ENCODE measurements at places on chromosomes 7 and 10.
A peak's percentile ranks its signal among the peaks of the same experiment; 100 is the strongest.

DNA sequence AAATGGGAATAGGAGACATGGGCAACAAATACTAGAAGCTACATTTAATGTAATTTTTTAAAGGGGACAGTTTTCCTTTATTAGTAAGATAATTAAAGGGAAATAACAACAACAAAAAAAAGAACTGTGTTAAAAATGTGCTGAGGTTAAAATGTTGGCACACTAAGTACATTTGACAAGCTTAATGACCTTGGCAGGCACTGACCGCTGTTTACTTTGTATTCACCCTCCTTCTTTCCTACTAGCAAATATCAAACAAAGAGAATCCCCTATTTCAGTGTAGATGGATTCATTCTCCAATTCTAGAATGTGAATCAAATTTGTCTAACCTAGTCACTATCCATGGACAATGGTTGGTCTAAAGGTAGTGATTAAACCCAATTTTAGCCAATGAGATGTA, 77.5 kb upstream of the TOMM7 start:
- no peak for DNase-seq

- no peak for DNase-seq
Measured at GRCh38 chr7:134021836-134022235, 105.3 kb upstream of the LRGUK start.

DNA sequence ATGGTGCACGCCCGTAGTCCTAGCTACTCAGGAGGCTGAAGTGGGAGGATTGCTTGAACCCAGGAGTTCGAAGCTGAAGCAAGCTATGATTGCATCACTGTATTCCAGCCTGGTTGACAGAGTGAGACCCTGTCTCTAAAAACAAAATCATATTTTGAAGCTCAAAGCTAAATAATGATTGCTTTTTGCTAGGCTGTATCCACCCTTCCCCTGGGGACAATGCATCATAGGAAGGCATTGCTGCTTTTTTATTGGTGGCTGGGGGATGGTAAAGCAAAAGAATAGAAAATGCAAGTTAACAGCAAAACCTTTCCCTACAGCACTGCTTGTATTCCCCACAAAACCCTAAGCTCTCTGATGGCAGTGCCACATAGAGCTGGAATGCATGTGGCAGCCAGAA, 107.5 kb upstream of the WAC start:
- DNase-seq, result no peak

DNA sequence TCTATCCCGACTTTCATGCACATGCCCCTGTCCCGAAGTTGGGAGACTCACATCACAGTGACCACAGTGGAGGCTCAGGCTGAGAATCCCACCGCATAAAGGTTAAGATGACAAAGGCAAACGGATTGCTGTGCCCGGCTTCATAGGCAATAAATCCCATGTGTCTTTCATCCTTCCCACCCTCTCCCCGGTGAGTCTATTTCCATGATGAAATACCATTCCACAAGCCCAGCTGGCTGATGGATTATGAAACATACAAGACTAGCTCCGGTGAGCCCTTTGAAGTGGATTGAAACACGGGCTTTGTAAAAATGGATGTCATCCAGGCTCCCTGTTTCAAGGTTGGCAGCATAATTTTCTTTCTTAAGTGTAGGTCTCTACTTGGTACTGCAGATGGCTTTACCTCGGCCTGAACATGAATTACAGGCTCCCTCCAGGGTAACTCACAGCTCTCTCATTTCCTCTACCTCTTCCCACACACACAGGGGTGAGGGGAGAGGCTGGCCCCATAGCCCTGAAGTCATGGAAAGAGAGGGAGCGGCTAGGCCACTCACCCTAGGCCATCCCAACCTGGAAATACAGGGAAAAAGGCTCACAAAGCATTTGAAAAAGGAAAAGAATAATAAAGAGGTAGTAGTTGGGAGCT, 92.0 kb upstream of the CALN1 start:
- no peak for DNase-seq

DNA sequence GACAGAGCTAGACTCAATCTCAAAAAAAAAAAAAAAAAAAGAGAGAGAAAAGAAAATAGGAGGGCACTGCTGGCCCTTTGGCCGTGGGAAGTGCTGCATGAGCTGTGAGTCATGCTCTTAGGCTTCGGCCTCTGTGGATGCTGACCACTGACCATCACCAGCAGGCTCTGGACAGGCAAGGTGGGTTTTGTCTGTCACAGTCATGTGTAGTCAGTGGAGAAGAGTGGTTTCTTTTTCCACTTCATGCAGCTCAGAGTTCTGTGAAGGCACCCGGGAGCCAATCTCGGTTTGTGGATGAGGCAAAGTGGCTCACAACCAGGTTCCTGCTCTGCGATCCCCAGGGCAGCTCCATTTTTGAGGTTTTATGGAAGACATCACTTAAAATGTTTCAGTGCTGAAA, 58.1 kb downstream of the PRTFDC1 start:
- DNase-seq, result no peak

- no peak for DNase-seq
Measured at GRCh38 chr7:152870106-152870693, 110.6 kb downstream of the ACTR3B start.

DNA sequence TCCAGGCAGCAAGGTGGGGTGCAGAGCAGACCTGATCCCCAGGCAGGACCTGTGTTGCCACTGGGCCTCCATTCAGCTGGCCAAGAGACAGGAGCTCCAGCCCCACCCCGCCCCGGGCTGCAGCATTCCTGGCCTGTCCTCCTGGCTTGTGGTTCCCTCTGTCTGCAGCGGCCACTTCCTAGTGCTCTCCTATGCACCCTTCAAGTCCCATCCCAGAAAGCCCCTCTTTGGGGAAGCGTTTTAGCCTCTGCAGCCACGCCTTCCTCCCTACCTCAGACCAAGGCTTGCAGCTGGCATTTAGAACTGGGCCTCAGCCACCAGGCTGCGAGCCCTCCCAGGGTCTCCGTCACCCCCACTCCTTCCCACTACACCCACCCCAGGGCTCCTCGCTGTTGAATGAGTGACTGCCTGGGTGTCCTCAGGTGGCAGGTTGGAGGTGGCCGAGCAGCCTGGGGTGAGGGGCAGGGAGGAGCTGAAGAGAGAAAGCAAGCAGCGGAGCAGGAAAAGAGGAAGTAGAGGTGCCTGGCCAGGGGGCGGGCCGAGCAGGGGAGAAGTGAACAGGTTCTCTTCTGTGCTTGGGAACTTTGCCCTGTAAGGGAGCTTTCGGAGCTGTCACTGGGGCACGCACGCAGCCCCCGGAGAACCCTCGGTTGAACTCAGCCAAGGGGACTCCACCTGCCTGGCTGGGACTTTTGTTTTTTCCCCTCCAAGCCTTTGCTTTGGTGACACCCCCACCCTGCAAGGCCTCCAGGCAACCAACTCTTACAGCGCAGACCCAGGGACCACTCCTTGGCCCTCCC, 109.1 kb upstream of the TNRC18 start:
- no peak for DNase-seq

DNA sequence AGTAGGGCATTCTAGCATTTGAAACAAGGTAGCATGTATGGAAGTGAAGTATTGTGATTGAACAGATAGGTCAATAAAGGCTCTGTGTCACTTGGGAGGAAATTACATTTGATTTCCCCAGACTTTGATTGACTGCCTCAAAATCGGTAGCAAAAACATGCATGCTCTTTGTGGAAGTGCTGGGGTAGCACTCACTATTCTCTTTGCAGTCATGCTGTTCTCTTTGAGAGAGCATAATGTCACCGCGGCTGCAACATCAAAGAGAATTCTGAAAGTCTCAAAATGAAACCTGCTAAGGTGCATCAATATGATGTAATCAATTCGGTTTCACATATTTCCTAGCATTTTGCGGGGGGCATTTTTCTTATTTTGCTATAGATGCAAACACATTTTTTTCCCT, 64.2 kb downstream of the ARMC3 start:
- DNase-seq, result no peak

DNA sequence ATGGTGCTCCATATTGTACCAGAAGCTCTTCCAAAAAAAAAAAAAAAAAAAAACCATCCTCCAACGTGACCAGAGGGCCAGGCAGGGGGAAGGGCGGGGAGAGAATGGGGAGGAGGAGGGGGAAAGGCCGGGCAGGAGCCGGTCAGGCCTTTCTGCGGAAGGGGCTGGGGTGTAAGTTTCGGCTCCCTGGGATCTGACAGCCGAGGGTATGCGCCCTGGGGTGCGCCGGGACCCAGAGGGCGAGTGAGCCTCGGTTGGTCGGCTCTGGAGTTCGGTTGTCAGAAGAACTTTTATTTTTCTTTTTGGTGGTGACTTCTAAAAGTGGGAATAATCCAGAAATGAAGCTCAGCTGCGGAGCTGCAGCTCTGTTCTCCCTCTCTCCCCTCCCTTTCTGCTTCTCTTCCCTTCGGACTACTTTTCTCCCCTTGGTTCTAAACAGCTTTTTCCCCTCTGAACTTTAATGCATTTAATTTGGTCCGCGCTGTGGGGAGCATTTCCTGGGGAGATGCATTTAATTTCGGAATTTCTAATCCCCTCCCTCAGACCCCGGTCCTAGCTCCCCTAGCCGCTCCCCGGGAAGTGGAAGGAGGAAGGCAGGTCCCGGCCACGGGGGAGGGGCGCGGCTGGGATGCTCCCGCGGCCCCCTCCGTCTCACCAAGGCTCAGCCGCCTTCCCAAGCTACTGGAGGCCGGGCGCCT, 3.9 kb upstream of the PAX2 start:
- no peak for DNase-seq

DNA sequence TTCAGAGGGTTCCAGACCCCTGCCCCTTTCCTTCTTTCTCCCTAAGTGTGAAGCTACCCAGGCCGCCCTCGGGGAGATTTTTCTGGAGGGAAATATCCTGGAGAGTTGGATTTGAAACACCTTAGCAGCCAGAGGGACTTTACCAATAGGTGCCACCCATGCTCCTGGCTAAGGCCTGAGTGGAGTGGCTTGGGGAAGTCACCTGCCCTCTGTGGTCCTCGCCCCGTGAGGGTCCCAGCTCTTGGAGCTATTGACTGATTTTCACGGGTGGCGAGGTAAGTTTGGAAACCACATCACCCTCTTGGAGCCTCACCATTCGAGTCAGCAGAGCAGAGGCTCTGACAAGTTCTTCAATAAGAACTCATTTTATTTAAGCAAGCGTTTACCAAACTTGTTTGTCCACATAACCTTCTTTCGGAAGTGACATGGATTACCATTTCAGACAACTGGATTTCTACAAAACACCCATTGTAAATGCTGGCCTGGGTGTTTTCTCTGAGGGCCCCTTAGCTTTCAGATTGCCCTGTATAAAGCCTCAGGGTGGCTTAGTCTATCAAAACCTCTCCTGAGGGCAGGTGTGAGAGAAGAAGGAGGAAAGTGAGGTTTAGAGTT, 20.4 kb downstream of the AQP1 start:
- no peak for DNase-seq

DNA sequence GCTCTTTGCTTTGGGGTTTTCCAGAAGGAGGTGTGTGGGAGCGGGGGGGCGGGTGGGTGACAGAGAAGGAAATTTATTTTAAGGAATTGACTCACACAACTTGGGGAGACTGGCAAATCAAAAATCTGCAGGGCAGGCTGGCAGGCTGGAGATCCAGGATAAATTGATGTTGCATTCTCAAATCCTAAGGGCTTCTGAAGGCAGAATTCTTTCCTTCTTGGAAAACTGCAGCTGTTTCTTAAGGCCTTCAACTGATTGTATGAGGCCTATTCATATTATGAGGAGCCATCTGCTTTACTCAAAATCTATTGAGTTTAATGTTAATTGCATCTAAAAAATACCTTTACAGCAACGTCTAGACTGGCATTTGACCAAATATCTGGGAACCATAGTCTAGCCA, 1528.8 kb upstream of the LRRTM3 start:
- no peak for DNase-seq

GRCh38 chr7:1163121-1163520, 3.1 kb upstream of the ZFAND2A start:
- no peak for DNase-seq

GRCh38 chr7:139340037-139340807, 915 bp upstream of the FMC1 start:
- DNase-seq, result peak; percentile 100

DNA sequence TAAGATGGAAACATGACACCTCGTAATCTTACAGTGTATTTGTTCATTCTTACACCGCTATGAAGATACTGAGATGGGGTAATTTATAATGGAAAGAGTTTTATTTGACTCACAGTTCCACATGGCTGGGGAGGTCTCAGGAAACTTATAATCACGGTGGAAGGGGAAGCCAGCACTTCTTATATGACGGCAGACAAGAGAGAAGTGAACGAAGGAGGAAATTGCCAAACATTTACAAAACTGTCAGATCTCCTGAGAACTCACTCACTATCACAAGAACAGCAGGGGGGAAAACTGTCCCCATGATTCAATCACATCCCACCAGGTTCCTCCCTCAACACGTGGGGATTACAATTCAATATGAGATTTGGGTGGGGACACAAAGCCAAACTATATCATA, 282.3 kb downstream of the HGF start:
- no peak for DNase-seq

Data from NCI-H2171 treated with DMSO at 0.1 percent for 48 hours (cell line).